ENCODE measurements at places on chromosomes 3 and 15.
A peak's percentile ranks its signal among the peaks of the same experiment; 100 is the strongest.

DNA sequence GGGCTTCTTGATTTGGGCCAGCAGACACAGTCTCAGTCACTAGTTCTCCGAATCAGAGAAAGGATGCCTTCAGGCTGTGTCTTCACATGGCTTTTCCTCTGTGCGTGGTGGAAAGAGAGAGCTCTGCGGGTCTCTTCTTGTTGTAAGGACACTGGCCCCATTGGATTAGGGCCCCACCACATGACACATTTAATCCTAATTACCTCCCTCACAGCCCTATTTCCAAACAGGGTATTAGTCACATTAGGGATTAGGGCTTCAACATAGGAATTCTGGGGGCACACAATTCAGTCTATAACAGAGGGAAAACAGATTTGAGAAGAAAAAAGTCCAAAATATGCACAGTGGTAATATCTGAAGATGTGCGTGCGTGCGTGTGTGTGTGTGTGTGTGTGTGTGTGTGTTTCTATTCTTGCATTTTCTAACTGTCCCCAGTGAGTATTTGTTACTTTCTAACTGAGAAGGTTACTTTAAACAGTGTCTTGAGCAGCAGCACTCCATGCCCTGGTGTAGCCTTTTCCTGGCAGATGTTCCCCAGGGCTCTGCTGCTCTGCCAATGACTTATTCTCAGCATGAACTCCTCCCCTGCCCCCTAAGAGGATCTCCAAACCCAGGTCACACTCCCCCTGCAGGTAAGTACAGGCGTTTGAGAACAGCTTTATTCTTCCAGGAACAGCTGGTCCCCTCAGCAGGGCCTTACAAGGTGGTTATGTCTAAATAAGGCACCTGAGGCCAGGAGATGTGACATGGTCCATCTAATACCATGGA, 72.9 kb downstream of the RPL39L start:
- peak; percentile 46 for DNase-seq

GRCh38 chr3:189883113-189883753, 237.5 kb downstream of the P3H2 start:
- DNase-seq, result no peak

DNA sequence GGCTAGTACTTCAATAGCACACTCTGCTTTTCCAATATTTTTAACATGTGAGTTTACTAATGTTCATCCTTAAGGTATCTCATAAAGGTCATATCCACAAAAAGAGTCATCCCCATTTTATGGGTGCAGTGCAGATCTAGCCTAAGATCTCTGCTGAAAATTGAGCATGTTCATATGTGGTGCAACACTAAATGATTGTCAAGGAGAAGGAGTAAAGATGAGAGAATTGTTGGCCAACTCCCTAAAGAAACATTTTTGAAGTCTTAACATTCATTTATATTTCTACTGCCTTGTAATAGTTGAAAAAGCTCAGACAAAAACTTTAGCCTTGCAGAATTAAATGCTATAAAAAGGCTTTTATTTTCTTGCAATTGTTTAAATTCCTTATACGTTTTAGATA, 1159.6 kb downstream of the TBL1XR1 start:
- DNase-seq, result no peak

DNA sequence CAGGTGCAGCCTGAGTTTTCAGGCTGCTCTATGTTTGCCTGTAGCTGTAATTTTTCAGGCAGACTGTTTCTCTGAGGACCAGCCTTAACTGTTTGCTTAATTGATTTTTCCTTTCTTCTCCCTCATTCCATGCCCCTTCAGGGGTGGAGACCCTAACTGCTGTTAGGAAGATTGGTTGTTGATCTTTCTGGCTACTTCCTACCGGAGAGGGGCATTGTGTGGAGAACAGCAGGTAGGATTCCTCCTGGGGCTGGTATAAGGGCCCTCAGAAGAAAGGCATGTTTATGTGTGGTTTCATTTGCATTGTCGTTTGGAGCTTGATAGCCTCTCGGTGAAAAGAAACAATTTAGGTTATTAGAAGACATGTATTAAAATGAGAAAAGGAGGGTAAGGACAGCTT, 56.9 kb upstream of the GOLGA6L2 start:
- DNase-seq, result no peak

DNA sequence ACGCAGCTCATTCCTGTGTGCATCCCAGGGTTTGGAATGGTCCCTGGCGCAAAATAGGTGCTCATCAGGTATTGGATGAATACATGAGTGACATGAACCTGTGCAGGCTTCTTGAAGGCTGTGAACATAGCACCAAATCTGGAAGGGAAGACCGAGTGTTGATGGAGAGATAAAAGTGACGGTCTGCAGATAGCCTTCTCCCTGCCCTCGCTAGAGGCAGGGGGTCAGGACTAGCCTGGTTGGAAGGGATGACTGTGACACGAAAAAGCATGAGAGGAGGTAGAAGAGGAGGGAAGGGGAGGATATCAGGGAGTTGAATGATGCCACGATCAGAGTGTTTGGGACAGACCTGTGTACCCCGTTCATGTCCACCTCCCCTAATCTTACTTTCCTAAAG, 267.1 kb downstream of the XXYLT1 start:
- DNase-seq, result no peak

- no peak for DNase-seq
Measured at GRCh38 chr3:35707904-35708303, 68.6 kb downstream of the ARPP21 start.

DNA sequence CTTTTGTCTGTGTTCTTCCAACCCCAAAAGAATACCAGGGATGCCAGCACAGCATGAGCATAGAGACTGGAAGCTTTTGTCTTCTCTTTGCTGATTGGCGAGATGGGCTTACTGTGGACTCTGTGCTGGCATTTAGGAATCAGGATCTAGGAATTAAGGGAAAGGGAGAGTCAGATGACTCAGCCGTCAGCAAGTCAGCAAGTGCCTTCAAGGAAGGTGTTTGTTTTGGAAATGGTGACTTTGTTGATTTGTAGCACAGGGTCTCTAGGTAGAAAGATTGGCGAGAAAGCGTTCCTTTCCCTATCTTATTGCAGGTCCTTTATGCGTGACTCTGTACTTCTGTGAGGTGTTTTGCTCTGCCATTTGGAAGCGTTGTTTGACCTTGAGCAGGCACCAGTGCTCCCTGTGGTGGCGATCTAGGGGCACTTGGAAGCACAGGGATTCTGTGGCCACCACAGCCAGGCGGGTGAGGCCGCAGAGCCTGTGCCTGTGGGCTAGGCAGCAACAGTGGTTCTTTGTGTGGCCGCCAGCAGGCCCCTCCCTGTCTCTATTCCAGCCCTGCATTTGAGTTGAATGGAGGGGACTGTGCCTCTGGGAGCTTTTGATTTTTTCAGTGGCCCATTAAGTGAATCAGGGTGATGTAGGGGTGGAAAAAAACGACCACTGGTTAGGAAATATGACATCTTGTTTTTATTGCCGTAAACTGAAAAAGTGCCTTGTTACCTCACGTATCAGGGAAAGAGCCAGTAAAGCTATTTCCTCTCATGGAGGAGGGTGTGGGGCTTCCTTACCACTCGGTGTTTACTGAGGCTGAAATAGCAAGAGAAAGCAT, 19.0 kb downstream of the FAN1 start:
- no peak for DNase-seq

GRCh38 chr3:151265166-151265565, 13.2 kb downstream of the P2RY14 start:
- no peak for DNase-seq

- DNase-seq, result no peak
Measured at GRCh38 chr3:112005091-112005672, 6.5 kb downstream of the TAGLN3 start.

DNA sequence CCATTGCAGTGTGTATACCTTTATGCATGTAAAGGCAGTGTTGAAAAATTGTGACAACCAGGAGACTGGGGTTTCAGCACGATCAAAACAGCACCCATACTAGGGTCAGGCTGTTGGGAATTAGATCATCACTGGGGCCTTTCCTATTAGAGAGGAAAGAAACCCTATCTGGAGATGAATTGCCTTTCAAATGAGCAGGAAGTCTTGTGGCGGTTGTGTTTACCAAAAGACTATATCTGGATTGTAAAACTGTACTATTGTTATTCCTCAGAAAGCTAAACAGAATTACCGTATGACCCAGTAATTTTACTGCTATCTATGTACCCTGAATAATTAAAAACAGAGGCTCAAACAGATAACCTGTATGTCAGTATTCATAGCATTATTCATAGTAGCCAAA, 10.1 kb downstream of the UBE2E1 start:
- DNase-seq, result no peak

DNA sequence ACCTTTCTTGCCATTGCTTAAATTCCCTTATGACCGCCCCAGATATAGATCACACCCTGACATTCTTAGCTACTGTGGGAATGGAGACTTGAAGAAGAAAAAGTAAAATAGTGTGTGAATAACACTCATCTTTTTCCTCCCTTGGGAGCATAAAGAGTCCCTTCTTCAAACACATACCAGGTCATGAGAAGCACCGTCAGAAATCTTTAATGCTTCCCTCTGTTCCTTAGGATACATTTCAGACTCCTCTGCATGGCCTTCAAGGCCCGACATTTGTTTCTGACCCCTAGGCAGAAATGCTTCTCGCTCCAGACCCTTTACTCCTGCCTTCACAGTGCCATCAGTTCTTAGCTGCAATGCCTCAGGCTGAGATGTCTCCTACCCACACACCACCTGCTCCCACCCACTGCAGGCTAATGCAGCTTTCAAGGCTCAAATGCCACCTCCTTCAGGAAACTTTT, 143.8 kb upstream of the IL12A start:
- no peak for DNase-seq

DNA sequence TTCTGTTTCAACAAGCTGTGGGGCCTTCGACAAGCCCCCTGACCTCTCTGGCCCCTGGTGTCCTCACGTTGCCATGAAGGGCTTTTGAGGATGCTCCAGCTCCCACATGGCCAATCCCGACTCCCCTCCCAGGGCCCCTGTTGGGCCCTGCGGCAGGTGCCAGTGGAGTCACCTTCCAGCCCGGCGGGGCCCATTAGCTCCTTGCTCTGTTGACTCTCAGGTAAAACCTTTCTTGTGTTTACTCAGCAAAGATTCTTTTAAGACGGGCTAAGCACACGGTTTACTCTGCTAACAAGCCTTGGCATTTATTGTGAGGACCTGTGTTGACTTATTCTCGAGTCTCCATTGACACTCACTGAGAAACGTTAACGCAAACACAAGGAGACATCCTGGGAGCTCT, 15.0 kb downstream of the RPLP1 start:
- no peak for DNase-seq

DNA sequence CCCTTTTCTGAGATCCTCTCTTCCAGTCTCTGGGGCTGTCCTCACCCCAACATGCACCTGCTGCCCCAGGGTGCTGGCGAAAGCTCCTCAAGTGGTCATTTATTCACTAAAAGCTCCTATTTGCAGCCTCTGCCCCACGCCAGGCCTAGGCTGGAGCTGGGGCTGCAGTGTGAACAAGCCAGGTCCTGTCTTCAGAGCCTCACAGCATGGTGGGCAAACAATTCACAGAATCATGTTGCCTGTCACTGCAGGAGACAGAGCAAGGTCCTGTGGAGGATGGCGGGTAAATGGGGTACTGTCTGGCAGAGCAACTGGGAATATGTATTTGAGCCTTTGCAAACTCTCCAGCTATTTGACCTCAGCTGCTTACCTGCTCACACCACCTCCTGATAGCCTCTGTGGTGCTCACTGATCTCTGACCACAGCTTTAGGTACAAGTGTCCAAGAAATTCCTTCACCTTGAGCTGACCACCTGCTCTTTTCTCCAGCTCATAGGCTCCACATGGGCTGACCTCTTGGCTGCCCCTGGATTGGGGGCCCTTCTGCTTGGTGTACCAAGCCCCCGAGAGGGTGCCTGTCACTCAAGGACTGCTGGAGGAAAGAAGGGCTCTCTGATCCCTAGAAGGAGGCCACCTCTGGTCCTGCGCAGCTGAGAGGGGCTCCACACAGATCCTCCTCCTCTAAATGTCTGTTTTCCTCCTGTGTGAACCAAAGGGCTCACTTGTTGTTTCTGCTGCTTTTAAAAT, 35.6 kb downstream of the AMOTL2 start:
- DNase-seq, result no peak

DNA sequence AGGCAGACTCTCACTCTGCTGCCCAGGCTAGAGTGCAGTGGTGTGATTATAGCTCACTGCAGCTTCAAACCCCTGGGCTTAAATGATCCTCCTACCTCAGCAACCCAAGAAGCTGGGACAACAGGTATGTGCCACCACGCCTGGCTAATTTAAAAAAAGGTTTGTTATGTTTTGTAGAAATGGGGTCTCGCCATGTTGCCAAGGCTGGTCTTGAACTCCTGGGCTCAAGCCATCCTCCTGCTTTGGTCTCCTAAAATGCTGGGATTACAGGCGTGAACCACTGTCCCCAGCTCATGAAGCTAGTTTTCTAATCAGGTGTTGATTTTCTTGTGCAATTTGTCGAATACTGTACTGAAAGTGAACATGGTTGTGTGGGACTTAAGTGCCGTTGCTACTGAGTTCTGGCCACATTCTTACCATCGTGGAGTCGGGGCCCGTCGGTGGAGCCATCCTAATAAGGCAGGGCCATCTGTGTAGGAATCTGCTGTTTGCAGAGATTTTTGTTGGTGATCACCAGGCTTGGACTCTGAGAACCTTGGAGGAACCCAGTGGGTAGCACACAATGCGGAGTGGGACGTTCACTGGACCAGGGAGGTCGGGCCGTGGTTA, 193.2 kb downstream of the GOLGA6L6 start:
- DNase-seq, result no peak

- no peak for DNase-seq
Measured at GRCh38 chr3:112806903-112807302, 39.8 kb downstream of the CD200R1L start.

DNA sequence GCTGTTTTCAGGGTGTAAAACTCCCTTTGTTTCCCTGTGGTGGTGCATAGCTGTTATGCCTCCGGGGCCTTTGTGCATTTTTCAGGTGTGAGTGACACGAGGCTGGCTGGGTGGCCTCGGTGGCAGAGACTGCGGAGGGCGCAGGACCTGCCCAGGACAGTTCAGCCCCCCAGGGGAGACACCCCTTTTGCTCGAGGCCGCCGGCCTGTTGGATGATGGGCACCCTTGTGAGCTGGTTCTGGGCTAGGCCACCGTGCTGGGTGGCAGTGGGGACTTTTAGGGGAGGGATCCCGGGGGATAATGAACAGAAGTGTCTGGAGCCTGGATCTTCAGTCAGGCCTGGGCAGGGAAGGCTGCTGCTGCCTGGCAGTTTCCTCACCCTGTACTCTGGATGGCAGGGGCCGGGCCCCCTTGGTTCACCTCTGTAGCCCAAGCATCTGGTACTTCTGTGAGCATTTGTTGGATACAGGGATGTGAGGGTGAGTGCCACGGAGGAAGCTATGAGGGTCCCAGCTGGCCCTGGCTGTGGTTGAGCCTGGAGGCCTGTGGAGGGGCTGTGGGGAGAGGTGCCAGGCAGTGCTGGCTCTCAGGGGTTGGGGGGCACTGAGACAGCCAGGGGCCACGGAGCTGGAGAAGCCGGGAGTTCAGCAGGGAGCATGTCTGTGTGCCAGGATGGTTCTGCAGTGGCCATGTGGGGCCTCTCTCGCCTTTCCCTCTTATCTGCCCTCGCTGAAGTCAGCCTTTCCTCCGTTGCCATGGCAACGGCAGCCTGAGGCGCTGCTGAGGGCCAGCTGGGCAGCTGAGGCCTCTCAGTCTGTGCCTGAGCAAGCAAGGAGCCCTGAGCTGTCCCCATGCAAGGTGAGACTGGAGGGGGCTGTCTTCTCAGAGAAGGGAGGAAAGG, 49.0 kb downstream of the KY start:
- no peak for DNase-seq

GRCh38 chr3:169759256-169759655, 5.6 kb downstream of the TERC start:
- DNase-seq, result no peak

- no peak for DNase-seq
Measured at GRCh38 chr3:188402229-188402628, 248.3 kb downstream of the LPP start.

All from stimulated activated CD4-positive, alpha-beta T cell treated with anti-CD3 and anti-CD28 coated beads, Interleukin-15, amount 100 ng/mL, for 24 hours (primary cell).